Kasumi-1 (cell line): ENCODE measurements at places on chromosomes 1 and 21.

DNA sequence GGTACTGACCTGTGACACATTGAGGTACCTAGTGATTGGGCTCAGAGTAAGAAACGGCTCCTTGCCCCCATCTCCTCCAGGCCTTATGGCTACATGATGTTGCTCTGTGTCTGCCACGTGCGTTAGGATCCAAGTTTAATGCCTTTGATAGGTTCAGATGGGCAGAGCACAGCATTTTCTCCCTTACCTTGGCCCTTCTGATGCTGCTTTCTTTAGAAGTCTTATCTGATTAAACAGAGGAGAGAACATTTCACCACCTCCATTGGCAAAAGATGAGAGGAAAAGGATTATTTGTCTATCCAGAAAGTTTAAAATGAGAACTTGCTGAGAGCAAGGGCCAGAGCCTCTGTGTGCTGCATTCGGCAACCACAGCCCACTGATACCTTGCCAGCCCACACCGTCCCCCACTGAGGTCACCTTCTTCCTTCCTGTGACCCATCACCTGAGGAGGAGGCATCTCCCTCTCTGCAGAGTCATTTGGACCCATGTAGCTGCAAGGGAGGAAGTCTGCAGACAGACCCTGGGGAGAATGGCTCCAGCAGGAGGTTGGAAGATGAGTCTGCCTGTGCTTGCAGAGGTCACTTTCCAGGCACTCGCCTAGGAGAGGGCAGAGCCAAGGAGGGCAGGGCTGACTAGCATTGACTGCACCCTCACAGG lies 16.7 kb downstream of the SHISA4 start:
- no peak for DNase-seq

DNA sequence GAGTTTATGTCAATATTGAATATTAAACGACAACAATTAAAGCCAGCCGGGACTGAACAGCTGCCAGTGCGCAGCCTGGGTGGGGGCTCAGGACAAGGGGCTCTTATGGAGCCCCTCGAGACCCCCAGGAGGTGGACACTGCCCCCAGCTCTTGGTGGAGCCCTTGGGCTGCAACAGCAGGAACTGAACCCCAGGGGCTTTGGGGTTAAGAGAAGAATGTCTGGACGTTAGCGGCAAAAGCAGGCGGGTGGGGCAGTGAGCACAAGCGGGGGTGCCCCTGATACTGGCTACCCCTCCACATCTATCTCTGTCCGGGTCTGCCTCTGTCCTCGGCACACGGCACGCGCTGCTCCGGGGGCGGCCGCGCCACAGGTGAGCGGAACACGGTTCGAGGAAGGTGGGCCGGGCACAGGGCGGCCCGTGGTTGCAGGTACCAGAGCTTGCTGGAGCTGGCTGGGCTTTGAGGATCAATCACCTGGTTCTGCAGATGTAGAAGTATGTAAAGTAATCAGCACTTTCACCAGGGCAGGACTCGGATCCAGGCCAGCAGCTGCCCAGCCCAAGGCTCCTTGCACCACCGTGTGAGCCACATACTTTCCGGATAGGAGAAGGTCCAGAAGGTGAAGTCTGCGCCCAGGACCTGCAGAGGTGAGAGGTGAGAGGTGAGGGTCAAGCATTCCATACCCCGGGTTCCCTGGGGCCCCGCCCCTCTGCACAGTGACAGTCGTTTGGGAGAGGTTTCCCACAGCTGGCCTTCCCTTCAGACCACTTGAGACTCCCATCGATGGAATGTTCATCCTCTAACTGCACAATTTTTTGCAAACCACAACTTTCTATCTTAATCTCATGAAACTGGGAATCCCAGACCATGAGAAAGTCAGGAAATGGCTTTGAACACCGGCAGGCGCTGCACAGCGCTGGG lies 12.4 kb upstream of the POFUT2 start:
- no peak for DNase-seq

- DNase-seq: no peak
These were observed 81.4 kb upstream of the ETV3 start for GRCh38 chr1:157219600-157219999.

DNA sequence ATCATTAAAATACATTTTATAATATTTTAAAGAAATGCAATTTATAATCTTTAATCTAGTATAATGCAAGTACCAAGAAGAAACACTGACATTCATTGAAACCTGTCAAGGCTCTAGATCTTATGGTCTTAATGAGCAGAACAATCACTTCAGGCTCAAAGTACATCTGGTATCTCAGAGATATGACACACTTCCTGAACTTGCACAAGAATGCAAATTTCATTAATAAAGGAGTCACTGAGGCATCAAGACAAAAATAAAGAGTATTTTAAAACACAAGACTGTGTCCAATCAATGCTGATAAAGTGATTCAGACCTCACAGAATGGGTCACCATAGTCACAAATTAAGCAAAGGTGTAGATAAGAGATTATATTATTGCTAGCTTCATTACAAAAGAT lies 178.1 kb downstream of the AK5 start:
- no peak for DNase-seq

- DNase-seq: no peak
These were observed 32.2 kb downstream of the WDR4 start for GRCh38 chr21:42847051-42847707.

DNA sequence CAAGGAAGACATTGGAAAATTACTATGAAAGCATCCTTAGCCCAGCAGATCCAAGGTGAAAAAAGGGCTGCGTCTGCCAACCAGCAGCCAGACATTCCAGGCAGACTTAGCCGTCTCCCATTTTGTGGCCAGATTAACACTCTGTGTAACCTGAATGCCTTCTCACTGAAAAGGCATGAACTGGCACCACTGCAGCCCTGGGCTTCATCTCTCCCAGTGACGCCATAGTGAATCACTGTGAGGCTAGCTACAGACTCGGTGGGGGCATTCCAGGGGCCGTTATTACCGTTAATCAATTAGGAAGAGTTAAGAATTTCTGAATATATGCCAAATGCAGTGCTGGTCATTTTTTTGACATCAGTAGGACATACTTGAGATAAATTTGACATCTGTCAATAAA lies 627.4 kb downstream of the LMO4 start:
- no peak for DNase-seq
